Memory B cell (primary cell): ENCODE measurements at places on chromosomes 5 and 9.
A peak's percentile ranks its signal among the peaks of the same experiment; 100 is the strongest.

GRCh38 chr9:86990290-86990689 lies 43.0 kb upstream of the GAS1 start:
- no peaks in the 10 kb centered on the region for H3K4me1 ChIP-seq
- no peaks in the 10 kb centered on the region for H3K36me3 ChIP-seq
- H3K27ac ChIP-seq: no peak overlapping the region
- no peak overlapping the region for H3K4me3 ChIP-seq

- DNase-seq: no peak
- peaks cover 2% of the 10 kb centered on the region for H3K4me1 ChIP-seq
- no peak overlapping the region for H3K4me3 ChIP-seq
- H3K36me3 ChIP-seq: no peaks in the 10 kb centered on the region
- H3K27me3 ChIP-seq: peaks cover 18% of the 10 kb centered on the region
- no peak overlapping the region for H3K27ac ChIP-seq
Measured at GRCh38 chr9:35907711-35908503, 1.4 kb upstream of the SPAAR start.

DNA sequence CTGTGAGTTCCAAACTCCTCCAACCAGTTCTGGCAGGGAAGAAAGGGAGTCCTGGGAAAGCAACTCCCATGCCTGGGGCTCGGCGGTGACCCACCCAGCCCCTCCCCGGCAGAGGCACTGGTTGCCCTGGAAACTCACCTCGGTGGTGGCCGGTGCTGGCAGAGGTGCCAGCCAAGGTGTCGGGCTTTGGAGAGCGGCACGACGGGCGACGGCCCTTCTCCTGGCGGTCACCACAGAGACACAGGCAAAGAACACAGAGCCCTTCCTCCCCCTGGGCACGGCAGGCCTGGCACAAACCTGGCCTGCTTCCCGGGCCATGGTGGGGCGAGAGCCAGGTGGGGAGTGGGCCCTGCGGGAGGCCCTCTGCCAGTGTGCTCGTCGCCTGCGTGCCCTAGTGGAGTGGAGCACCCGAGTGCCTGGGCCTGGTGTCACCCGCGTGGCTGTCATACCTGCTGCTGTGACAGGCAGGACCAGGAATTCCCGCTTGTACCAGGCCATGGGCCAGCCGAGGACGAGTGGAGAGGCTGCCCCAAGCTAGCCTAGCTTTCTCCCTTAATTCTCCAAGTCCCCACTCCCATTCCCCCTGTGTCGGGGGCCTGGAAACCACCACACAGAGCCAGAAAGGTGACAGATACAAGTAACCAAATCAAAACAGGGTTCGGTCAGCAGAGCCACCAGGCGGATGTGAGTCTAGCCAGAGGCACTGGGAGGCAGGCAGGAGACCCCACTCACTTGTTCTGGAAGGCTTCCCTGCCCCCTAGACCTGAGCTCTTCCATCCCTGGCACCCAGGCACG lies 8.2 kb upstream of the RALGDS start:
- H3K27ac ChIP-seq: peak overlapping the region; percentile 41
- no peaks in the 10 kb centered on the region for H3K36me3 ChIP-seq
- no peak overlapping the region for H3K4me3 ChIP-seq
- DNase-seq: no peak
- H3K4me1 ChIP-seq: peaks cover 44% of the 10 kb centered on the region

DNA sequence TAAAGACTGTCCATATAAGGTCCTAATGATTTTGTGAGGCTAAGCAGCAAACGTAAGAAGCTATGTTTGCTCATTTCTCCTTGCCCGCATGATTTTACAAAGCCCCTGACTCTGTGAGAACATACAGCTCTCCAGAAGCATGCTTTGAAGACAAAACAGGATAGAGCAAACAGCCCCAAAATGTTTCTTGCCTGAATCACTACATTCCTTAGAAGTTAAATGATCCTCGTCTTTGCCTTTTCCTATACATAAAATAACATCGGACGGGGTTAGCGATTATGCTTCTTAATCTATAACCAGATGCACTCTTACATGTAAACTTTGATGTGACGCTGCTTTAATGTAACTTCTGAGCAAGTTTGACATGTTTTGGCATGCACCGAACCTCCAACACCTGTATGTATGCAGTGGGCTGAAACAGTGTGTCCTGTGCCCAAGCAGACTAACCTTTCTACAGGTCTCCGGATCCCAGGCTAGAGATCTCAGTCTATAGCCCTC lies 353.7 kb downstream of the CETN3 start:
- no peak overlapping the region for H3K4me3 ChIP-seq
- H3K27ac ChIP-seq: no peak overlapping the region
- H3K36me3 ChIP-seq: no peaks in the 10 kb centered on the region

GRCh38 chr9:127066060-127066850 lies 56.2 kb downstream of the ANGPTL2 start:
- no peak for DNase-seq
- H3K4me3 ChIP-seq: no peak overlapping the region
- H3K27ac ChIP-seq: no peak overlapping the region
- H3K4me1 ChIP-seq: no peaks in the 10 kb centered on the region
